Mesendoderm (in vitro differentiated cells): ENCODE measurements at places on chromosomes 7 and 10.

DNA sequence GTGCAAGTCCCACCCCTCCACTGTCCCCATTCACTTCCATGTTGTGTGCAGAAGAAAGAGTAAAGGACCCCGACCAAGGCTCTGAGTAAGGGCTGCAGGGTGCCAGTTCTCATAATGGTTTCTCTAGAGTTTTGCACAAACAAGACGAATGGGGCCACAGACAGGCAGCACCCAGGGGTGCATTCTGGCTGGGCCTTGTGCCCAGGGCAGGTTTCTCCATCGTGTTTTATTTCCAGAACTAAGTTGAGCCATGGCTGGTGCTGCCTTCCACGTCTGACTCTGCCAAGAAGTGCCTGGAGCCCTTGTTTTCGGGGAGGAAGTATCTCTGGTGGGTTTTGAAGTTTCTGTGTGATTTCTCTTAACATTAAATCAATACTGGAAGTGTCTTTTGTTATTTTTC, 95.0 kb upstream of the SDK1 start:
- no peak for DNase-seq

GRCh38 chr7:6430974-6431373, 16.8 kb downstream of the DAGLB start:
- no peak for DNase-seq

DNA sequence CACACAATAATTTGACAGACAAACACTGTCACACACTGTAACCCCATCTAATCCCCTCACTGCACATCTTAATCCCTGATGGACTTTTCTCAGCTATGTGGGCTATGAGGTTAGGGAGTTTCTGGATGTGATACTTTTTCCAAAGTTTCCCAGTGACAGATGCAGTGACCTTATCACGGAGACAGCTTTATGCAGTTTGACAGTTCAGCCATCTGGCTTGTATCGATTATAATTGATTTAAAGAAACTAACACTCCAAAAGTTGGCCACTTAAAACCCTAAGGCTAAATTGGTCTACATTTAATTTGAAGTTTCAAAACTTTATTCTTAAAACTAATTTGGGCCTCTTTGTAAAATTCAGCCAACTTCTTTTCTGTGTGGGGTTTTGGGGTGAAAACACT, 196.7 kb downstream of the SDK1 start:
- no peak for DNase-seq

DNA sequence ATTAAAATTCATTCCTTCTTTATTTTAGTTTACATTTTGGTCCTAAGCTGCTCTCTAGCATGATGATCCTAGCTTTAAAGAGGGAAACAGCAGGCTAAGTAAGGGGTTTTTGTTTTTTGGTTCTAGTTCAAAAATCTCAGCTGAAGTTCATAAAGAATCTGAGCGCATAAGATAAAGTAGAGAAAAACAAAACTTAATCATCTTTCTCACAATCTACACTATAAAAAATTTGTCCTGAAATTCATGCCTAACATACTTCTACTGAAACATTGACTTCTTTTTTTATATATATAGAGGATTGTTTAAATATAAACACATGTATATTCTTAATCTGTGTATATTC, 6.8 kb upstream of the IGF2BP3 start:
- DNase-seq = no peak

GRCh38 chr7:134315679-134316538, 821 bp downstream of the SLC35B4 start:
- DNase-seq = peak; percentile 45

GRCh38 chr10:62099299-62099698, 169.3 kb downstream of the RTKN2 start:
- DNase-seq = no peak

GRCh38 chr7:71842381-71842780, 569.8 kb downstream of the CALN1 start:
- DNase-seq = no peak

DNA sequence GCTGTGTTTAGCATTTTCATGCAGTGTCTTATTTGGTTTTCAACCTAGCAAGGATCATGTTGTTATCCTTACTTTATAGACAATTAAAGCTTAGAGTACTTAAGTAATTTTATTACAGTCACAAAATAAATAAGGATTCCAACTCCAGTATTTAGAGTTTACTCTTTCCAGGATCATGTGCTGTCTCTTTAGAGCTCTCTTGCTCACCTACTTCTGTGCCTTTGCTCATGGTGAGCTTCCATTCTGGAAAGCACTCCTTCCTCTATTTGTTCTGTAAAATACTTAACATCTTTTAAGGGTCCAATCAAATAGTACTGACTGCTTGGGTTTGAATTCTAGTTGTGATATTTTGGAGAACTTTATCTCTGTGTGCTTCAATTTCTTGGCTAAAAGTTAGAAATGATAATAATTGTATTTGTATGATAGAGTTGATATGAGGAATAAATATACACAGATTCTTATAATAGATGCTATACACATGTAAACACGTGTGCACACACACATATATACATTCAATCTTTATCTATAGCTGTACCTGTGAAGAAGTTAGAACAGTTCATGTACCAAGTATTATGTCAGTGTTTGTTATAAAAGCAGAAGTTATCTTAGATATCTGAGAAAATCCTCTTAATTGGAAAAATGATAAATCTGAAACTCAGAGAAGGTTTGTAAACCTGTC, 18.2 kb upstream of the CALCR start:
- DNase-seq = no peak

DNA sequence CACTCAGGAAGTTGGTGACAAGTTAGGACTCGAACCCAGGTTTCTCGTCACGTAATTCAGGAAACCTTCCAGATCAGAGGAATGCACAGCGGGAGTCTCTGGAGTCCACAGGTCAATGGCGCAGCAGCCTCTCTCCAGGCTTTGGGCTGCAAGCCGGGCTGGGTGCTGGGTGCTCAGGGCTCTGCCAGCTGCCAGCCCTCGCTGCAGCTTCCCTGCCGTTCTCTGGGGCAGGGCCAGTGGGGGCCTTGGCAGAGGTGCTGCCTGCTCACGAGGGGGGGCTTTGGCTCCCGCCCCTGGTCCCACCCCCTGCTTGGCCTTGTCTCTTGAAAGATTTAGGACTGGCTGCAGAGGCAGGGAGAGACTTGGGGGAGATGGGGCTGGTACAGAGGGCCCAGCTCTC, at the start of gene TACR2:
TSS of gene TACR2 (minus strand) at position 224 of the 400 bp plus-strand sequence. CDS start 595 bp downstream, outside the sequence.
- DNase-seq = no peak
